ENCODE measurements at places on chromosomes 6 and 20.

GRCh38 chr20:49532285-49532946, 35.5 kb downstream of the PTGIS start:
- no peak for DNase-seq

GRCh38 chr6:49939993-49940498, 23.9 kb downstream of the DEFB114 start:
- DNase-seq, result no peak

DNA sequence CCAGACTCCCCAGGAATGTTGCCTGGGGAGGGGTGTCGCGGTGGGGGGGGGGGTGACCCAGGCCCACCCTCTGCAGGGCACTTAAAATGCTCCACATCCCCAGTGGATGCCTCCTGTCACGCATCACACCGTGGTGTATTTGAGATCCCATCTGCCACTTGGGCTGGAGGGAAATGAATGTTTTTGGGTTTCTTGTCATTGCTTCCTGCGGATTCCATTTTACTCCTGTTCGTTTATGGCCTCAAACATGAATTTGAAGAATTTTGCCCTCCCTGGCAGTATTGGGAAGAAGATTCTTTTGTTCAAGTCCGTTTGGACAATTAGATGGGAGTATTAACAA, 544 bp upstream of the KHDC1 start:
- no peak for DNase-seq

GRCh38 chr20:56380375-56380774, 11.6 kb downstream of the AURKA start:
- no peak for DNase-seq

GRCh38 chr6:107683183-107683582, 140.9 kb downstream of the SCML4 start:
- DNase-seq, result no peak

GRCh38 chr20:61487346-61487996, 235.4 kb downstream of the CDH4 start:
- DNase-seq, result no peak

DNA sequence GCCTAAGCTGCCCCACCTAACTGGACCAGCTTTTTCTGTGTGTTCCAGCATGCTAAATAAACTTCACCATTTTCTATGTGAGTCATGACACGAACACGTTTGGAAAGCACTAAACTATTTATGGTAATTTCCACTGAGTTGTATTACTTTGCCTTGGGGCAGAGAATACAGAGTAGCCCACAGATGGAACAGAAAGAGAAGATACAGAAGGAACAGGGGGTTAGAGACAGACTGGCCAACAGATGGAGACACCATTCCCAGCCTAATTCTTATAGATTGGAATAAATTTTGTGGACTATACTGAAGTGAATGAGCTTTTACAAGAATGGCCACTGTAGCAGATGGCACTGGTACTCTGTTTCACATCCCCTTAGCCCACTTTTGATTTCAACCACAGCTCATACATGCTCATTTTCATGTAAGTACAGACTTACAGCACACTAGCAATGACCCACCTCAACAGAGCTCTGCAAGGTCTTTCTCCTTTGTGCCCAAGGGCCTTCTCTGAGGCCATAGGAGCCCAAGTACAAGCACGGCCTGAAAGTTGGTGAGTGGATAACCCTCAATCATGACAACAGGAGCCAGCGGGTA, 13.1 kb upstream of the NT5DC1 start:
- no peak for DNase-seq

DNA sequence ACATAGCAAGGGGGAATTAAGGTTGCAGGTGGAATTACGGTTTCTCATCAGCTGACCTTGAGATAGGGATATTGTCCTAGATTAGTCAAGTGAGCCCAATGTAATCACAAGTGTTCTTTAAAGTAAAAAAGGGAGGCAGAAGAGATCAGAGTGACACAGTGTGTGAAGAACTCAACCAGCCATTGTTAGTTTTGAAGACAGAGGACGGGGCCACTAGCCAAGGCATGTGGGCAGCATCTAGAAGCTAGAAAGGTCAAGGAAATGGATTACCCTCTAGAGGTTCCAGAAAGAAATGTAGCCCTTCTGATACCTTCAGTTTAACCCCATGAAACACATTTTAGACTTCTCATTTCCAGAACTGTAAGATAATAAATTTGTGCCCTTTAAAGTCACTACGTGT, 18.5 kb upstream of the TSPYL1 start:
- no peak for DNase-seq

- DNase-seq, result no peak
Observed at GRCh38 chr6:133957780-133958242, 4.8 kb downstream of the TBPL1 start.

DNA sequence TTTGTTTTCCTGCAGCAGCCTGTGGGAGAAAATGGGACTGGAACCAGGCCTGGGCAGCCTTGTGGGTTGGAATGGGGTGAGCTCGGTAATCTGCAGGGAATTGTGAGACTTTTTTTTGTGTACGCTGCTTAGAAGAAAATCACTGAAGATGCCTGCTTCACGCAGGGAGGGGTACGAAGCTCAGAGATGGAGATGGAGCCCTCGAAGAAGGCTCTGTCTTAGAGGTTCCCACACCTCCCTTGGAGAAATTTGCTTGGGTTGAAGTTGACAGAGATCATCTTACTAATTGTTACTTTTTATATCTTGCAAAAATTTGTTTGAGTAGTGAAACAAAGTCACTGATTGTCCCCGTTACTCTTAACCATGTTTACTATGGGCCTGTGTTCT, 894 bp downstream of the PYGB start:
- DNase-seq, result no peak

DNA sequence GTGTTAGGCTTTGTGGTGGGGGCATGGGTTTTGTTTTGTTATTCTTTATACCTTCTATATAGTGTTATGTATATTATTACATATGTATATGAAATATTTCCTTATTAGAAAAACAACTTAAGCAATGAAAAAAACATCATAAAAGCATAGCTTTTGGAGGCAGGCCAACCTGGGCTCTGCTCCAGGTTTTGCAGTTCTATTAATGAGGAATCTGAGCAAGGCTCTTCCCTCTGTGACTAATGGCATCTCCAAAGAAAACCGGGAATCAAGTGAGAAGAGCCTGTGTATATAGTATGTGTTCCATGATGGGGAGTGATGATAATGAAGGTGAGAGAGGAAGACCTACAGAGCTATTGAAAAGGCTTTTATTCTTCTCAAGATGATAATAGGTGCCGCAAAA, 291.1 kb downstream of the CLIC5 start:
- no peak for DNase-seq

GRCh38 chr6:92710048-92710447, 709.3 kb downstream of the EPHA7 start:
- no peak for DNase-seq

DNA sequence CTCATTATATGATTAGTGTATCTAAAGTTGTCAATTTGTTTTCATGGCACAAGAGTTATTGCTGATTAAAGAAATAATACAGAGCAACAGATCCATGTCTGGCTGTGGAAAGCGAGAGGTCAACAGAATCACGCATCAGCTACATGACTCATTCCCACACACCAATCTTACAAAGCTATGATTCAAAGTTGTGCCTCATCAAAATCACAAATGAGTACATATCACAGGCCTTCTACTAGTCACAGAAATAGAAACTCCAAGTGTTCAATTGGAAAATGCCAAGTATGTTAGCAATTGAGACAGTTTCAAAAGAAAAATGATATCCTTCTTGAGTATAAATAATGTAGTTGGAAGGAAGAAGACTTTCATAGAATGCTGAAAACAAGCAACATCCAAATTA, 57.8 kb upstream of the NKAIN2 start:
- DNase-seq, result no peak

- DNase-seq, result no peak
Observed at GRCh38 chr6:68635412-68635705, 277 bp downstream of the ADGRB3 start.

Measured in amygdala (tissue), 56 donors.